ENCODE measurements at places on chromosomes 3 and 15.

- DNase-seq = no peak
These were observed 627.0 kb upstream of the TBL1XR1 start for GRCh38 chr3:177824190-177824786.

DNA sequence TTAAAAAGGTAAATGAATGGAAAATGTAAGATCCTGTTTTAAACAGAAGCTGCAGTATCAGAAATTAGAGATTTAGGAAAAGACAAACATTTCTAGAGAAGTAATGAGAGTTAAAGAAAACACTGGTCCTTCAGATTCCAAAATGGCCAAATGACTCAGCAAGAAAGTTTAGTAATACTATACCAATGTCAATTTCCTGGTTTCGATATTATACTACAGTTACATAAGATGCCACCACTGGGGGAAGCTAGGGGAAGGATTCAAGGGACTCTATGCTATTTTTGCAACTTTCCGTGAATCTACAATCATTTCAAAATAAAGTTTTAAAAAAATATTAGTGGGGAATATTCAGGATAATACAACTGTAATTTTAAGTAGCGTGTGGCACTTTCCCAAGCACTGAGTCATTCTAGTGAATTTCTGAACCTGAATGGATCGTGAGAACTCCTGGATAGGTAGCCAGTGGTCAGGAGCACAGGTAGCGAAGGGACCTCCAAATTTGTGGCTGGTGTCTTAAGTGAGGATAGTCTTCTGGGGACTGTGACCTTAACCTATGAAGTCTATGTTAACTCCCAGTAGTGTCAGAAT lies 37.6 kb downstream of the TMCC1 start:
- no peak for DNase-seq

- no peak for DNase-seq
These were observed 90.9 kb downstream of the SAMMSON start for GRCh38 chr3:70090322-70090913.

GRCh38 chr3:56633602-56634535 lies 49.2 kb downstream of the TASOR start:
- no peak for DNase-seq

DNA sequence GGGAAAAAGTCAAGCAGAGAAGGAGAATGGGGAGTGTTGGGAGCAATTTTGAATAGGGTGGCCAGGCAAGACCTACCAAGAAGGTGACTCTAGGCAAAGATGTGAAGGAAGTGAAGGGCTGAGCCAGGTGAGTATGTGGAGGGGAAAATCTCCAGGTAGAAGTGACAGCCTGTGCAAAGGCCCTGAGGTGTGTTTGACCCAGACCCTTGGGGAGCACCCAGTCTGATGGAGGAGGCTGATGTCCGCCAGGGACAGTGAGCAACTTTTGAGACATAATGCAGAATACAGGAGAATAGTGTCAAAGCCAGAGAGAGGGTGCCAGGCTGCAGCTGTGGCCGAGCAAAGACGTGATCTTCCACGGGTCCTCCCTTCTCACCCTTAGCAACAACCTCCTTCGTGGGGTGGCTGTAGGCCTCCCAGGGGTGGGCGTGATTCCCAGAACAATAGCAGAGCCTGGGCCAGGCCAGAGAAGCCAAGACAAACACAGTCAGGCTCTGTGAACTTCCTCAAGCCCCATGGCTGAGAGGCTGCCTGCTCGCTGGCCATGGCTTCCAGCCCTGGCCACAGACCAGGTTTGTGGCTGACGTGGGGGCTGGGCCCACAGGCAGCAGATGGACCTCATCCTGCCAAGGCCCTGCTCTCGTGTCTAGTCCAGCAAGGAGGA lies 58.1 kb downstream of the SLC6A6 start:
- DNase-seq = no peak

DNA sequence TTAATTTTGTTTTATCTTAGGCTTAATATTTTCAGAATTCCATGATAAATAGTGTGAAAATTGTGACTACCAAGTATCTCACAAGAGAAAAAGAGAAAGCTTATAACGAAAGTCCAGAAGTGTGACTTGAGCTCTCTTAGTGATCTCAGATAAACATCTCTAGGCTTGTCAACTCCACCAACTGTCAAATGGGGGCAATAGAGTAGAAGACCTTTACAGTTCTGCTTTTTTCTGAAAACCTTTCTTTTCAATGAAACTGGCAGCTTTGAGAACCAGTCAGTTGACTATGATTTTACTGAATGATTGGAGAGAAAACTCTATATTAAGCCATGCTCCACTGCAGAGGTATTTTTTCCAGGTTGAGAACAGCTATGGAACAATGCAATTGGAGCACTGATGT lies 119.2 kb upstream of the TP63 start:
- DNase-seq = no peak

- DNase-seq = no peak
These were observed 19.1 kb downstream of the ZDHHC19 start for GRCh38 chr3:196192036-196192523.

DNA sequence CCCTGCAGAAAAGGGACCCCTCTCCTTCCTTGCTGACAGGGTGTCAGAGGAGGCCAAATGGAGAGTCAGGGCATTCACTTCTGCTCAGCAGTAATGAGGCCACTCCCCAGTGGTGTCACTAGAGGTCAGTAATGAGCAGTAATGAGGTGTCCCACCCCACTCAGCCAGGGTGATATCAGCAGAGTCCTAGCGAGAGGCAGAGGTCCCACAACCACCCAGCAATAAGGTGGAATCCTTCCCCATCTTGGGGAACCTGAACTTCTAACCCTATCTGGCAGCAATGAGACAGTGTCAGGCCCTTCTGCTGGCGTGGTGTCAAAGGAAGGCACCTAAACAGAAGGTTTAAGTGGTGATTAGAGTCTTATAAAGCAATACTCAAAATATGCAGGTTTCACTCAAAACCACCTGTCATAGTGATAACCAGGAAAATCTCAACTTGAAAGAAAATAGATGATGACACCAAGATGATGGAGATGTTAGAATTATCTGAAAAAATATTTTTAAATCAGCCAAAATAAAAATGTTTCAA lies 12.9 kb downstream of the OCA2 start:
- DNase-seq = no peak
